ENCODE measurements at places on chromosomes 13 and 19.

DNA sequence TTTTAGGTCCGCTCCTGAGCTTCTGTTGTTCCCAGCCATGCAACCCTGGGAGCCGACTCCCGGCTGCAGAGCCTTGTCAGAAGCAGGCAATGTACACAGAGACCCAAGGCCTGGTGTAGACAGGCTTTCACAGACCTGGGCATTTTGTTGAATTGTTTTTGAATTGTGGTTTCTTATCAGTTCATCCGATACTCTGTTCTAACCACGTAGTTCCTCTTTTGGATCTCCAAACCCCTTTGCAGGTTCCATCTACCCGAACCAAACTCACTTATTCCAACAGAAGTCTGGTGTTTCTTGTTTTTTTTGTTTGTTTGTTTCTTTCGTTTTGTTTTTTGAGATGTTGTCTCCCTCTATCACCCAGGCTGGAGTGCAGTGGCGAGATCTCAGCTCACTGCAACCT lies 6.3 kb upstream of the NLRP2 start:
- DNase-seq = no peak

DNA sequence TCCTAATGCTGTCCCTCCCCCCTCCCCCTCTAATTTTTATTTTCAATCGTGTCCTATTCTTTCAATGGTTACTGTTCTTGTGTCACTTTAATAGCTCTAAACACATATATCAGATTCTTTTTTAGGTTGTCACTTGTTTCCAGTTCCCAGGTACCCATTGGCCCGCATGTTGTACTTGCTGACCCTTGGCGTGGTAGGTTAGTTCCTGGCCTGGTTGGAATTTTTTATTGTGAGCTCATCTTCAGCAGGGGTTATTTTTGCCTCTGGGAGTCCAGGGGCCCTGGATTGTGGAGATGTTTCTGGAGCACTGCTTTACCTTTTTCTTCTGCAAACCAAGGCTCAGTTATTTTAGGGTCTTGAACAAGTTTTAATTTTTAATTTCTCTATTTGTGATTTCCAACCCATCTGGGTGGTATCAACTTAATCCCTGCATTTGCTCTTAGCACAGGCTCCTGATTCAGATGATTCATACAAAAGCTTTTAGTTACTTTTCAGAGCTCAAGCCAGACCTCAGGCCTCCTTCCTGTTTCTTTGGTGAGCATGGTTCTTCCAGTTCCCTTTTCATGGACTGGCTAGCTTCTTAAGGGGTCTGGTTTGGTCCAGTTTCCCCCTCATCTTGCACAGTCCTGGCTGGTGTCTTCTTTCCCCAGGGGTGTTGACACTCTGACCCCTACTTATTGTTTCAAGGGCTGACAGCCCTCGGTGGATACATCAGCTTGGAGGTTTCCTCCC lies 220.5 kb downstream of the TM9SF2 start:
- no peak for DNase-seq

- no peak for DNase-seq
Measured at GRCh38 chr19:15506074-15506571, 2.2 kb upstream of the CYP4F22 start.

DNA sequence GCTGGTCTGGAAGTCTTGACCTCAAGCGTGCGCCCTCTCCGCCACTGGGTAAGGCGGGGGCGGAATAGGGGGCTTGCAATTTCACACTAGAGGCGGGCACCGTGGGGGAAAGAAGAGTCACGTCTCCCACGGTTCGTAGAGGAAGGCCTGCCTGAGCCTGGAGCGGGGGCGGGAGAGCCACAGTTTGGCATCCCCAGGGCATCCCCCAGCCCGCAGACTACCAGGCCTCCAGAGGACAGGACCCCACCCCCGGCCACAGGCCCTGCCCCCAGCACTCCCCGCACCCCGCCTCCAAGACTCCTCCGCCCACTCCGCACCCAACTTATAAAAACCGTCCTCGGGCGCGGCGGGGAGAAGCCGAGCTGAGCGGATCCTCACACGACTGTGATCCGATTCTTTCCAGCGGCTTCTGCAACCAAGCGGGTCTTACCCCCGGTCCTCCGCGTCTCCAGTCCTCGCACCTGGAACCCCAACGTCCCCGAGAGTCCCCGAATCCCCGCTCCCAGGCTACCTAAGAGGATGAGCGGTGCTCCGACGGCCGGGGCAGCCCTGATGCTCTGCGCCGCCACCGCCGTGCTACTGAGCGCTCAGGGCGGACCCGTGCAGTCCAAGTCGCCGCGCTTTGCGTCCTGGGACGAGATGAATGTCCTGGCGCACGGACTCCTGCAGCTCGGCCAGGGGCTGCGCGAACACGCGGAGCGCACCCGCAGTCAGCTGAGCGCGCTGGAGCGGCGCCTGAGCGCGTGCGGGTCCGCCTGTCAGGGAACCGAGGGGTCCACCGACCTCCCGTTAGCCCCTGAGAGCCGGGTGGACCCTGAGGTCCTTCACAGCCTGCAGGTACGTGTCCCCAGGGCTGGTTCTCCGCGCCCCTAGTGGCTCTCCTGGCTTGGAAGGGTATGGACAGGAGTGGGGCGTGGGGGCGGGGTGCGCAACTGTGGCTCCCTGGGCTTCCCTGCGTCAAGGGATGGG lies at the start of gene ANGPTL4:
Gene ANGPTL4 (plus strand): TSS at position 353 of the 969 bp plus-strand sequence. CDS start 167 bp downstream, at position 520.
- DNase-seq = peak; percentile 82

- DNase-seq = no peak
Measured at GRCh38 chr19:43711751-43712355, 4.0 kb upstream of the IRGC start.

GRCh38 chr13:50735071-50735470 lies 108.4 kb downstream of the DLEU7 start:
- no peak for DNase-seq
